ENCODE measurements at places on chromosomes 13 and 19.

DNA sequence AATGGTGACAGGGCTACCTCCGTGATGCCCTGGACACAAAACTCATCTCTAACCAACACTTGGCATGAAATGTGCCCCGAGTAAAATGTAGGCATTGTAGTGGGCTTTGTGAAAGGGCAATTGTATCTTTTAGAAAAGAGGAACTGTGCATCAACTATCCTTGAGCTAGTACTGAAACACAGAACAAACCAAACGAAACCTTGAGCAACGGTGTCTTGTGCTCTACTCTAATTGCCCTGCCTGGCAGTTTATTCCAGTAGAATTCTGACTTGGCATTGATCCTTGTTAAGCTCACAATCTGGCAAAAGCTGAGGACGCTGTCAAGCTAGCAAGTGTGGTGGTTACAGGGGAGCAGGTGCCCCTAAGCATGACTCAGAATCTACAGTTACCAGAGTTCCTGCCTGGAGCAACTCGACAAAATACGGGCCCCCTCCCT is 707.1 kb upstream of the SPRY2 start:
- no peak for DNase-seq

DNA sequence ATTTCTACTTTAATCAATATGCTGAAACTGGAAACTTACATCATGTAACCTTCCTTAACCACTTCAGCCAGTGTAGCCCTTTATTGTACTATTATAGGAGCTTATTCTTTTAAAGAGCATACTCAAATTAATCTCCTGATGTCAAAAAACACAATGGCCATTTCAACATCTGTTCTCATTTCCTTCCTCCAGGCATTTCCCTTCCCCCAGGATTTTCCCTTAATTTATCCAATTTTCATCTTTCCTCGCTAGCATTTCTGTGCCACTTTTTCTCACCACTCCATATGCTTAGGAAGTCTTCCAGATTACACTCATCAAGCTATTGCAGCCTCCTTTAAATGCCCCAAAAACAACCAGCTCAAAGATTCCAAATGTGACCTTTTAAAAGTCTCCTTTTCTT is 265.0 kb downstream of the PCDH9 start:
- DNase-seq, result no peak

DNA sequence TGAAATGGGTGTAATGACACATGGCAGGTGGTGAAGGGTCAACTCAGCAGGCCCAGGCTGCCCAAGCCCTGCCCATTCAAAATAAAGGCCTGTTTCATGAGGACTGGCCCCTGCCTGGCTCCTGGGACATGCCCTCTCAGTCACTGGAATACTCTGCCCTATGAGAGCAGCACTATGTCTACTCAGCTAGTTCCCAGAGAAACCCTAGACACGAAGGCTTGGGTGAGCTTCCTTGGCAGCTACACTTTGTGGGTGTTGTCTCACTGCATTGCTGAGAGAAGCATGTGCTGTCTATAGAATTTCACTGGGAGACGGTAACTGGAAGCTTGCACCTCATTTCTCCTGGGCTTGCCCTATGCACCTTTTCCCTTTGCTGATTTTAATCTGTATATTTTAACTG is 752.8 kb downstream of the LIG4 start:
- DNase-seq, result no peak

- no peak for DNase-seq
Measured at GRCh38 chr19:31339411-31339810, 9.8 kb downstream of the TSHZ3 start.

DNA sequence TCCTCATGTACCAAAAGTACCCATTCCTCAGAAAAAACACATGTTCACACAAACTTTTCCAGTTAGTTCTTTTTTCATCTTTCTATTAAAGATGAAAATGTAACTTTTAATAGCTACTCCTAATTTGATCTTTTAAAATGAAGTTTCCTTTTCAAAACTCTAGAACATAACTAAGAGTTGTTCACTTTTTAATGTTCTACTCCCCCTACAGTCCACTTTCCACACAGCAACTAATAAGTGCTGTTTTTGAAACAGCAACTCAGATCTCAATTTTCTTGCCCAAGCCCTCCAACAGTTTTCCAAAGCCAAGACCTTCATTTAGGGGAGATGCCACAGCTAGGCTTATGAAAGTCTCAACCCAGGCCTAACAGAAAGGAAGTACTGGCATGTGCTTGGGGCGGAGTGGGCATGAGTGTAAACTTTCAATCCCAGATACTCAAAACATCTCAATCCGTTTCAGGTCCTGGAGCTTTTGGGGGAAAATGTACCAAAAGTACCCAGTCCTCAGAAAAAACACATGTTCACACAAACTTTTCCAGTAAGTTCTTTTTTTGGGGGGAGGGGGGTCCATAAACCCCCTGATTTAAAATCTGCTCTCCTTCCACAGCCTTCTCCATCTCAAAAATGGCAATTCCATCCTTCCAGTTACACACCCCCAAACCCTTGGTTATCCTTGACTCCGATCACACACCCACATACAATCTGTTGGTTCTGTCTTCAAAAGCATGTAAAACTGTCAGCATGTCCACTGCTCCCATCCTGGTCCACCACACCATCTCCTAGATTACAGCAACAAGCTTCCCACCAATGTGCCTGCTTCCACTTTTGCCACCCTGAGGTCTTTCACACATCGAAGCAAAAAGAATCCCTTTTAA is 2.0 kb downstream of the FBL start:
- no peak for DNase-seq

DNA sequence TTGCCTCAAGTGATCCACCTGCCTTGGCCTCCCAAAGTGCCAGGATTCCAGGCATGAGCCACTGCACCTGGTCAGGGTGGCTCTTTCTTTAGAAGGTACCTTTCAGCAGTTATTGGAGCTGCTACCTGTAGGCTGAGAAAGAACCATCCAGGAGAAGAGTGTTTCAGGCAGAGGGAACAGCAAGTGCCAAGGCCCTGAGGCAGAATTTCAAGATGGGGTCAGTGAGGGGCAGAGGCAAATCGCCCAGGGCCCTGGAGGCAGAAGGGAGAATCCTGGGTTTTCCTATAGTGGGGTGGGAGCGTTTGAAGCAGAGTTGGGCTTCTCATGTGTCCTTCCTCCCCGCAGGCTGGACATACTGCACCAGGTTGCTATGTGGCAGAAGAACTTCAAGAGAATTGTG is 2.2 kb downstream of the MRPL4 start:
- DNase-seq, result no peak

- no peak for DNase-seq
Measured at GRCh38 chr19:47614021-47614295, 5.0 kb downstream of the BICRA start.

DNA sequence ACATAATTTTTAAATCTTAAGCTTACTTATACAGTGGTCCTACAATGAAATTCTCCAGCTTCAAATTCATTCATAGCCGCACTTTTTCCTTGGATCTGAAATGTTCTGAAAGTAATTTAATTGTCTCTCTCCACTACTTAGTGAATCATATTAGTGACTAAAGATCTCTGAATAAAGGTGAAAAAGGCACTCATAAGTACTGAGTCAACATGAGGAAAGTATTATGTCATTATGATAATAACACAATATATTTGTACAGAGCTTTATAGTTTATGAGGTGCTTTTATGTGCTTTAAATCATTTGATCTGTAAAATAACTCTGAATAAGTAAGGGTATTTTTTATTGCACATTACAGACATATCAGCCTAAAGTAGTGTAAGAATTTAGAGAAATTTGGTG is 628.2 kb upstream of the SLITRK5 start:
- no peak for DNase-seq

- DNase-seq, result no peak
Measured at GRCh38 chr13:51550151-51550550, 34.1 kb upstream of the WDFY2 start.

- DNase-seq, result no peak
Measured at GRCh38 chr13:48249018-48249417, 16.0 kb downstream of the ITM2B start.

DNA sequence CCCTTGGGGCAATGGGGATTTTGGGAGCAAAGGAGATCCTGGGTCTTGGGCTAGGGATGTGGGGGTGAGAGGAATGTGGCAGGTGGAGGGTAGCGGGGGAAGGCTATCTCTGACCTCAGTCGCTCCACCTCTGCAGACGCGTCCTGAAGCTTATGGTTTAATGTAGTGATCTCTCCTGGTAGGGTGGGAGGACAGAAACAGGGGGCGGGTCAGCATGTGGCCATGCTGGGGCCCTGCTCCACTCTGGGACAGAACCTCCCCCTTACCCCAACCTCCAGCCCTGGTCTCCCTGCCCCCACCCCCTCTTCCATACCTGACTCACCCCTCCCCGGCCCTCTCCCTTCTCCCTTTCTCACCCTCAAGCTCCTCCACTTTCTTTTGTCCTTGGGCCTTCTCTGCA is 1.4 kb downstream of the BST2 start:
- no peak for DNase-seq

DNA sequence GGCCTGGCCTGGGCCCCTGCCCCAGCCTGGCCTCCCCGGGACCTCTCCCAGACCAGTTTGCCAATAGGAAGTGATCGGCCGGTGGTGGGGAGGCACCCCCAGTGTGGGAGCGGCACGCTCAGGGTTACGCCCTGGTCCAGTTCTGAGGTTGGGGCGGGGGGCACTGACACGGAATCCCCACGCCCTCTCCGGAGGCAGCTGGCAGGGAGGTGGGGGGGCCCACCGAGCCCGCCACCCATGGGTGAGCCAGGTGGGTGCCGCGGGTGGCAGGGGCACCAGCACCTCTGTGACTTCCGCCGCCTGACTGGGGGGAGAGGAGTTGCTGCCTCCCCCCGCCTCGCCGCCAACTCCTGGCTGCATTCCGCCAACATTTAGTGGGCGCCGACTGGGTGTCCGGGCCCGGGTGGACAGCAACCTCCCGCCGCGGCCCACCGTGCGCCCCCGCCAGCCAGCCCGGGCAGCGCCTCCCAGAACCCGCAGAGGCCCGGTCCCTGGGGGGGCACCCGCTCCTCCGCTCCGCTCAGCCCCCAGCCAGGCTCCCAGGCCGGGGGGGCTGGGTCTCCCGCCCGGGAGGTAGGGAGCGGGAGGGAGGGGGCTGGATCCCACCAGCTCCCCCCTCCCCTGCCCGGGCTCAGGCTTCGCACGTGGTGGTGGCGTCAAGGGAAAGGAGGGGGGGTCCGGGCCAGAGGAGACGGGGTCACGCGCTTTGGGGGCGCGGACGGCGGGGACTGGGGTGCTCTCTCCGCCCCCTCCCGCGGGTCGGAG is 2.0 kb downstream of the ZBTB7A start:
- DNase-seq, result peak; percentile 72

DNA sequence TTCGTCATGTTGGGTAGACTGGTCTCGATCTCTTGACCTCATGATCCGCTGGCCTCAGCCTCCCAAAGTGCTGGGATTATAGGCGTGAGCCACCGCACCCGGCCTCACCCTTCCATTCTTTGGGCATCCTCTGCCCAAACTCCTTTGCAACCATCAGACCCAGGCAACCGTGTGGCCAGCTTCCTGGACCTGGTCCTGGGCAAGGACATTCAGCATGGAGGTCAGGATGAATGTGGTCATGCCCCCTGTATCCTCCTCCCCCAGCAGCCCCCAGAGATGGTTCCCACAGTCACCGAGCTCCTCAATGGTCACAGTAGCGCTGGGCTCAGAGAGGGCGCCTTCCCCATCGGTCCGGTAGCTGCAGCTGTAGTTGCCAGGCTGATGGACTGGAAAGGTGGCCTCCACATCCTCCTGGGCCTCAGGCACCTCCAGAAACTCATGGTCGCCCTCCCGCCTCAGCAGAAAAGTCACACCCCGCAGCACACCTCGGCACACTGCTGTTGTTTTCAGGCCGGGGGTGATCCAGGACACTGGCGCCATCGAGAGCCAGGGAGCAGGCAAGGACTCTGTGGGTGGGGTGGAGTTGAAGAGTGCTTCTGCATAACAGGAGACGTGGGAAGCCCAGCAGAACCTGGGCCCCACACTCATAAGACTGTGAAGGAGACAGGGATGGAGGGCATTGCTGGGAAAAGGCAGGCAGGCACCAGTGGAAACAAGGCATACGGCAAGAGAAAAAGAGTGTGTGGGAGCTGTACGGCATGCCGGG is 1.1 kb downstream of the A1BG start:
- DNase-seq, result no peak

DNA sequence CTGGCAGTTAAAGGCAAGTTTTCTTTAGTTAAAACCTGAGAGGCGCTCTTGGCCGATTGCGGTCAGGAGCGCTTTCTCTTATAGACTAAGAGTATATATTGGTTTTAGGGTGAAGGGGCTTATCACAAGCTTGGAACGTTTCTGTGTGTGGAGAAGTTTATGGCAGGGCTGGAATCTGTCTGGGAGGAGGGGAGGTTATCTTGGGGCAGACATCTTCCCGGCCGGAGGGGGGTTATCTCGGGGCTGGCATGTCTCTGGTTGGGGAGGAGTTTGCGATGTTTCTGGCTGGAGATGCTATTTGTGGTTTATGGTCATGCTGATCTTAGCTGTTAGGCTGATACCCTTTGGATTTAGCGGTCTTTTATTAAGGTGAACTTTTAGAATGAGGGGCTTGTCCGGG is 18.3 kb downstream of the KDM4B start:
- DNase-seq, result no peak

DNA sequence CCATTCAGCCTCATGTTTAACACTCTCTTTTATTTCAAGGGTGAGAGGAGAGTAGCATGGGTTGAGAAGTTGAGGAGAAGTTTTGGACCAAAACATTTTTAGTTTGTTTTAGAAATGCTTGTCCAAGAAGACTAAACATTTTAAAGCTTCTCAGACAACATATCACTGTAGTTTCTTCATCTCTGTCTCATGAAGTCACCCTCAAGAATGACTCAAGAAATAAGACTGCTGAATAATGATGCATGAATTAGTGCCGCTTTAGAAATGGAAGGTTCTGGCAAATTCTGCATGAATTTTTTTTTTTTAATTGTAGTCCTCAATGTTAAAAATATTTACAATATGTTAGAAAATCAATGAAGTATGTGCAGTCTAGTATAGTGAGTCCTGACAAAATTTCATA is 422.7 kb upstream of the ARGLU1 start:
- no peak for DNase-seq

GRCh38 chr13:46202966-46203365 is 8.8 kb upstream of the LRRC63 start:
- DNase-seq, result no peak

DNA sequence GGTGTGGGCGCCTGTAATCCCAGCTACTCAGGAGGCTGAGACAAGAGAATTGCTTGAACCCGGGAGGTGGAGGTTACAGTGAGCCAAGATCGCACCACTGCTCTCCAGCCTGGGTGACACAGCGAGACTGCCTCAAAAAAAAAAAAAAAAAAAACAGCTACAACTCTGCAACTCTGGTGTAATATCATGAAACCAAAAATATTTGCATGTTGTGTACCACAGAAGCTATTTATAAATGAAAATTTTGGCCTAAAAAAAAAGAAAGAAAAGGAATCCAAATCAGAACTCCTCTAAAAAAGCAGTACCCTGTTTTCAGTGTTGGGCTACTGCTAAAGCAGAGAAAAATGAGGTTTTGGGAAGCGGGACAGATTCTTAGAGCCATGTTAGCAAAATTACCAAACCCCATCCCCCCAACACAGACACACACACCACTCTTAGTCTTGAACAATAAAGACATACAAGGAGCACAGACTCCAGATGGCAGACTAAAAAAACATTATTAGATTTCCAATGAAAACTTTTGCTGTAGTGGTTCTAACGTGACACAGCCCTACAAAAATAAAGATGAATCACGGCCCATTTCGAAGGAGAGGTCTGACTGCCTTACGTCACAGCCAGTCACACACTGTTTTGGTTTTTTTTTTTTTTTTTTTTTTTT is 51.5 kb downstream of the INSR start:
- no peak for DNase-seq

GRCh38 chr19:52622261-52622660 is 15.9 kb downstream of the ZNF83 start:
- DNase-seq, result no peak

GRCh38 chr19:45362291-45362690 is 8.1 kb downstream of the ERCC2 start:
- DNase-seq, result no peak

GRCh38 chr13:76687467-76687866 is 198.7 kb downstream of the KCTD12 start:
- no peak for DNase-seq

Measured in right forelimb (tissue), 1 donor.